ENCODE measurements at places on chromosomes 16 and 17.
A peak's percentile ranks its signal among the peaks of the same experiment; 100 is the strongest.

- DNase-seq, result no peak
Observed at GRCh38 chr16:79891458-79891857, 290.9 kb upstream of the MAF start.

- no peak for DNase-seq
Observed at GRCh38 chr16:86697715-86698114, 119.4 kb downstream of the FOXL1 start.

GRCh38 chr17:36884495-36885152 lies 52.7 kb upstream of the LHX1 start:
- no peak for DNase-seq

DNA sequence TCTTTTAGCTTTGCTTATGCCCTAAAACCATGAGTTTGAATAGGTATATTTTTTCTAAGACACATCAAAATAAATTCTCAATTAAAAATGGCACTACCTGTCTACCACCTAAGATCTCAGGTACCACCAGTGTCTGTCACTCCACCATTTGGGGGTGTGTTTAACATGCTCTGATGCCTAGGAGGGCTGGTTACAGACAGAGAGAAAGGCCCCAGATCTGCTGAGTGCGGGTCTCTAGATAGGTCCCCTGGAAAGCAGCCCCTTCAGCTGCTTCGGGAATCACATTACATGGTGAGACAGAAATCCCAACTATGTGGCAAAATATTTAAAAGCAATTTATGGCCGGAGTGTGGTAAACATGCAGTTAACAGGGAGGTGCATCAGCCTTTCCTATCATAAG lies 653 bp upstream of the VAC14 start:
- no peak for DNase-seq

- no peak for DNase-seq
Observed at GRCh38 chr17:570388-570787, 144.3 kb downstream of the VPS53 start.

DNA sequence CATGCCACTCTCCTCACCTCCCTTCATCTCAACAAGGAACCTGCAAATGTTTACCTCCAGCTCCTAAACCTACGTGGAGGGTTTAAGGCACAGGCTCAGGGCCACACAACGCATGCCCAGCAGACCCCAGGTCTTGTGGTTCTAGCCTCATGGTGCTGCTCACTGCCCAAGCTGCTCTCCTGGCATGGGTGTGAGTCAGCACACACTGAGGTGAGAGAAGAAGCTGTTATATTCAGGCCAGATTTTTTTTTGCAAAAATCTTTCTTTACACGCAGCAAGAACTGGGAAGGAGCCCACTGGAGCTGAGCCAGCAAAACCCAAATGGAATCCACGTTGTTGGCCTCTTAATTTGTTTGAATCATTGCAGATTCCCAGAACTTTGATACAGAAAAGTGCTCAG lies 5.5 kb upstream of the C16orf96 start:
- DNase-seq, result no peak

DNA sequence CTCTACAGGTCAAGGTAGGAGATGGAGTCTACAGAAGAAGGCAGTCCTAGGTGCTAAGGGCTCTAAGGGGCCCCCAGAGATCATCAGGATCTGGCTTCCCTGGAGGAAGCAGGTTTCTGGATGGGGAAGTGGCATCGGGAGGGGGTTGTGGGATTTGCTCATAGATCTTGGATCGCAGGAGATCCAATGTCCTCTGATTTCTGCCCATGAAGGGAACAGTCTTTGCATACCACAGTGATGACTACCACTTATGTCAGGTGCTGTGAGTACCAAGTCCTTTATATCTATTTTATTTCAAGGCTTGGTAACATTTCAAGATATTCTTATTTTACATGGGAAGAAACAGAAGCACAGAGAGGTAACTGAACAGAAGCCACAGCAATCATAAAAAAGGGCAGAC lies 164.0 kb downstream of the RGS9 start:
- DNase-seq, result no peak

DNA sequence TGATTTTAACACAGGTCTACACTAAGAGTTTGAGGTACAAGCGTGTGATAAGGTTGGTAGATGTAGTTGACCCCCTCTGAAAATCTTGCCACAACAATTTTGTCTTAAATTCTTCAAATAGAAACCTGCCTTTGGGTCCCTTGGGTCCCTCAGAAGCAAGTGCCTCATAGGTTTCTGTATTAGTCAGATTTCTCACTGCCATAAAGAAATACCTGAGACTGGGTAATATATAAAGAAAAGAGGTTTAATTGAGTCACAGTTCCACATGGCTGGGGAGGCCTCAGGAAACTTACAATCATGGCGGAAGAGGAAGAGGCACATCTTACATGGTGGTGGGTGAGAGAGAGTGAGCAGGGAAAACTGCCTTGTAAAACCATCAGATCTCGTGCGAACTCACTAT lies 301.2 kb downstream of the MAP2K6 start:
- DNase-seq, result no peak

DNA sequence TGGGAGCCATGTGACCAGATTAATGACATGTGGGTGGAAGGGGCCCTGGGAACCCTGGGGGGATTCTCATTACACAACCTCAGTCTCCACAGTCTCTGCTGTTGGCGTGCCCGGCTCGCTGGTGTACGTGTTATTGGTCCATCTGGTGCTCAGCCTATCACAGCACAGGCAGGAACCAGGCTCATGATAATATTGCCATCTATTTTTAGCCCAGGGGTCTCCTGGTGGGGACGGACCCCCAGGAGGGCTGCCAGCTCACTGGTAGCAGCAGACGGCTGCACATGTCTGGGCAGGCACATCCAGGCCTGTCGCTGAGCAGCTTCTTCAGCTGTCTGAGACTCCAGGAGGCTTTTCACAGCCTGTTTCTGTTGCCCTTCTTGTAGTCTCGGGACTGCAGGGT lies 123.8 kb downstream of the RAB11FIP4 start:
- no peak for DNase-seq

- DNase-seq, result no peak
Observed at GRCh38 chr16:714558-715476, at the start of gene METRN. TSS of gene METRN (plus strand) at chr16:715118. CDS start at chr16:715290, 172 bp downstream.

DNA sequence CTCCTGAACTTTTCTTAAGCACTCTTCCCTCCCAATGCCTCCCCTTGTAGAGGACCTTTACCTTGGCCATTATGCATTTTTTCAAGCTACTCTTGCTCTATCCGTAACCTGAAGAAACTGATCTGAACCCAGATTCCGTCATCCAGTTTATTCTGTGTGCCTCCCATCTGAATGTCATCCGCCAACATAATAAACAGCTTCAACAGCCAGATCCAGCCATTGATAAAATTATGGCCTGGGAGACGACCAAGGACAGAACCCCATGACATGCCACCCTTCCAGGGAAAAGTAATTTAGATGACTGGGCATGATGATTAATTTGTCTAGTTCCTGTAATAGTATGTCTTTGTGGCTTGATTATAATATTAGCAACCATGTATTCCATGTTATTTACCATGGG lies 41.9 kb downstream of the KATNIP start:
- DNase-seq, result no peak

DNA sequence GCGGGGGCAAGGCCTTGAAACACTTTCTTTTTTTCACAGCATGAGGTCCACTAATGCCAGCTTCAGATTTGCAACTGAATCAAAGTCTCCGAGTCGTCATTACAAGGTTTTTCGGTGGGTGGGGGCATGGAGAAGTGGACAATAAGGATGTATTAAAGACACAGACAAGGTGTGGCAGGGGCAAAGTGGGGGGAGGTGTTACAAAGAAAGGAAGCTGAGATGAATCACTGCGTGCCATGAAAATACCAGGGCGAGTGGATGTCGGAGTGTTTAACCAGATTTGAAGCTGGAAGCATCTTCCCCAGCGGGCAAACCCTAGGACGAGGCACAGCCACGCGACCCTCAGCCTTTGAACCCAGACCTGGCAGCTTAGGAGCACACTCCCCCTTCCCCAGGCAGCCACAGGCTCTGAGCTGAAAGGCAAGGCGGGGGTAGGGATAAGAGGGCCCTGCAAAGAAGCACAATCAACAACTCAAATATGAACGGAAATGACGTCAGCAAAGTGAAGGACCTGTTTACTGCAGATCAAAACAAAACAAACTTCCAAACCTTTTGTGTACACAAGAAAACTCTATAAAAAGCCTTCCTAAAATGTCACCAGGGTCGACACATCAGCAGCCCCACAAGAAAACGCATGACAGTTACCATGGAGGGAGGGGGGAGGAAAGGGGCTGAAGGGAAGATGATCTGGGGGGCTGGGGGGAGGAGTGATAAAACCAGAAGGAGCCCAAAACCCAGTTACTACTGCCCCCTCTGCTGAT lies 5.6 kb upstream of the ZFHX3 start:
- no peak for DNase-seq

DNA sequence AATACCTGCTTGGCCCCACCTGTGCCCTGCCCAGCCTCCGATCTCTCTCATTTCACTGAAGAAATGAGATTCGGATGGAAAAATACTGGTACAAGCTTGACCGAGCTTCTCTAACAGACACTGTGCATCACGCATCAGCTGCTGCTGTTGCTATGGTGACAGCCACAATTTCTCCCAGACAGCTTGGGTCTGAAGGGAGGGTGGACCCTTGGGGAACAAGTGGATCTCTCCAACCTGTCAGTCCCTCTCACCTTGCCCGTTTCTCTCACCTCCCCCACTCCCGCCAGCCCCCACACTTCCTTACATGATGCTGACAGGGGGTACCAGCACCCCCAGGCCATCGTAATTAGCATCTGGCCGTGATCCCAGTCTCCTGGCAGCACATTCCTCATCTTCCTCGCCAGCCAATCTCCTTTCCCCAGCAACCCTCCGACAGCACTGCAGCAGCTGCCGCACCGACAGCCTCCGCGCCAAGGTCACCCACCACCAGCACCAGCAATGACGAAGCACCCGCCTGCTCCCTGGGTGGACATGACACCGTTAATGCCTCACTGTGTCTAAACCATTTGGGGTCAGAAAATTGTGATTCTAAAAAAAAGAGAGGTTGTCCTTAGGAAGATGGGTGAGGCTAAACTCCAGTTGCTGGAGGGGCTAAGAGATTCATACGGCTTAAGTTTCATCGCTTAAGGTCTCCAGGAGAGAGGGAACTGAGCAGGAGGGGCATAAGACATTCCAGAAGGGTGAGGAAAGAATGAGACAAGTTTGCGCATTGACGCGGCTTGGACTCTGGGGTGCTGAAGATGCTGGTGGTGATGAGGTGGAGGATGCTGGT lies 58.6 kb upstream of the TNRC6A start:
- peak; percentile 92 for DNase-seq

DNA sequence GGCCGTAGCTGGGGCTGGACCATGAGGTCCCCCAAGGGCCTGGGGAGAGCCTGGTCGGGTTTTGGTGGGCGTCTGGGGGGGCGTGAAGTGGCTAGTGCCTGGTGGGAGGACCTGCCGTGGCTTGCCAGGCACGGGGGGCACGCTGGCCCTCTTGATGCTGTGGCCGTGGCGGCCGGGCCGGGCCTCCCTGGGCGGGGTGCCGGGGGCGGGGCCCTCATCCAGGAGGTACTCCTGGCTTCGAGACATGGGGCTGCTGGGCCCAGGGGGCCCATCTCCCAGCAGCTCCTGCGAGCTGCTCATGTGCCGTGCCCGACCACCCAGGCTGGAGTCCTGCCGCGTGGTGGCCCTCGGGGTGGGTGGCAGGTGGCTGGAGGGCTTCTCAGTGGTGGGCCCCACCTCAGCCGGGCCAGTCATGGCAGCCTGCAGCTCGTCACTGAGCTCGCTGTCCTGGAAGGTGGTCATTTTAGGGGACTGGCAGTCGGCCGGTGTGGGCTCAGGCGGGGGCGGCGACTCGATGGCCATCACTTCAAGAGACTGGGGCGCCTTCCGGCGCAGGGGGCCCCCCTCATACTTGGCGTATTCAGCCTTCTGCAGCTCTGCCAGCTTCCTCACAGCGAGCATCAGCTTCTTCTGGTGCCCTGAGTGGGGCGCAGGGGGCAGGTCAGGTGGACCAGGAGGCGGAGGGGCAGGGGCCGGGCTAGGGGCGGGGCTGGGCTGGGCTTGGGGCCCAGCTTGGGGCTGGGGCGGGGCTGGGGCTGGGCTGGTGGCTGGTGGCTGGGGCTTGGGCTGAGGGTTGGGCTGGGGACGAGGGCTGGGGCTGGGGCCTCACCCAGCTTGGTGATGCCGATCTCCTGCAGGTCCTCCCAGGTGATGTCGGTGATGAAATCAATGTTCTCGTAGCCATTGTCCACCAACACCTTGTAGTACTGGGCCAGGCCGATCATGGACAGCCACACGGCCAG lies 15.2 kb downstream of the CASKIN1 start:
- no peak for DNase-seq

DNA sequence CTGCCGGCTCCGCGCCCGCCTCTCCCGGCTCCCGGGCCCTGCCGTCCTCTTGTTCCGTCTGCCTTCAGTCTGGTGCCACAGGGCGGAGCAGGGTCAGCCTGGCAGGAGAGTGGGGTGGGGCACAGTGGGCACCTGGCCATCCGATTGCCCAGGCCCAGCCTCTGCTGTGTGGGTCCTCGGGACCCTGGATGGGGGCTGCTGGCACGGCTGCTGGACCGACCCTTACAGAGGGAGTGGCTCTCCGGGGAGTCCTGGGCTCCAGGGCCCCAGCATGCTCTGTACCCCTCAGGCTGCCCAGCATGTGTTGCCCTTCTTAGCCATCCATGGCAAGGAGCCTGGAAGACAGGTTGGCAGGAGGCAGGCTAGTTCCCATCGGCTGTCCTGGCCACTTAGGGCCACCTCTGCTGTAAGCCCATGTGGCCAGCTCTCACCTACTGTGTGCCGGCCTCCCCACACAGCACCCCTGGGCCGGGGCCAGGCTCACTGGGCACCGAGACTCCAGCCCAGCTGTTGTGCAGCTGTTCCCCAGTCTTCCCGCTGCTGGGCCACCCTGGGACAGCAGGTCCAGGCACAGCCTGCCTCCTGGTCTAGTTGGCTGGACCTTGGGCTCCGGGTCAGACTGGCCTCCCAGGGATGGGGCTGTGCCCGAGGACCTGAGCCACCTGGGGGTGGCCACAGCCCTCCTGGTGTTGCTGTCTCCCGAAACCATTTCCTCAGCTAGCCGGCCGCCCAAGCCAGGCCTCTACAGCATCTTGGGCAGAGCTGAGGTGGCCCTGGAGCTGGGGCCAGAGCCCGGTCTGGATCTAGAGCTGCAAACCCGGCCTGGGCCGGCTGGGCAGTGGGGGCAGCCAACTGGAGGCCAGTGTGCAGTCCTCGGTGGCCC lies 24.9 kb downstream of the BAHCC1 start:
- DNase-seq, result no peak

DNA sequence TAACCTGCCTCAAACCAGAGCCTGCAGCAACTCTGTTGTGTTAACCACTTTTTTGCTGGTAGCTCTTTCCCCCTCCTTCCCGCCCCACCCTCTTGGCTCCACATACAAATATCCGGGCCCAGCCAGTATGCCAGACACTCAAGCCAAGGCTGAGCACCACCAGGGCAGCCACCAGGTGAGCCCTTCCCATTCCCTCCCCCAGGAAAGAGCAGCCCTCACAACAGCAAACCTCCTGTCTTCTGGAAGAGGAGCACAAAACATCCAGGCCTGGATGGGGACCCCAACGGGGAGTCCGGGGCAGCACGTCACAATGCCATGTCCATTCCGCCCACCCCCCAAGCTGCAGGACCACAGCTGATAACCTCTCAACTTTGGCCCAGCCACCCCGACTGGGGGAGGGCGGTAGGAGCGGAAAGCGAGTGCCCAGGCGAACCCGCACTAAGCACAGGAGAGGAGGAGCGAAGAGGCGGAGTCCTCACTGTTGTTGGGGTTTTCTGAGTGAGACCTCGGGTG lies 757 bp downstream of the ORMDL3 start:
- no peak for DNase-seq

Measured in kidney epithelial cell (primary cell).